NCI-H446 treated with DMSO at 0.1 percent for 48 hours (cell line): ENCODE measurements at places on chromosomes 6 and 20.

DNA sequence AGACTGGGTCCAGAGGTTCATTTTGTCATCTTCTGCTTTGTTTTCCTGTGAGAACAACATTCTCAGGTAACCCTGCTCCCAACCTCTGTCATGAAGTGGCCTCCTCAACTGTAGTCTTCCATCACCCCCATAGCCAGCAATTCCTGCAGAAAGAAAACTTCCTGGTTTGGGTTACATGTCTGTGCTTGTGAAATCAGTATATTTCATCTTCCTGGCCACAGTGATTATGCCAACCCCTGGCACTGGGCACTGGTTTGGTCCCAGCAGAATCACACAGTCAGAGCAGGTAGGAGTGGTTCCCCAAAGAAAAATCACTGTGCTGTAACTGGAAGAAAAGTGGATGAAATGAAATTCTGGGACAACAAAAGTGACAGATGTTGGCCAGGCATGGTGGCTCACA is 52.5 kb downstream of the CRYBG1 start:
- DNase-seq = no peak

DNA sequence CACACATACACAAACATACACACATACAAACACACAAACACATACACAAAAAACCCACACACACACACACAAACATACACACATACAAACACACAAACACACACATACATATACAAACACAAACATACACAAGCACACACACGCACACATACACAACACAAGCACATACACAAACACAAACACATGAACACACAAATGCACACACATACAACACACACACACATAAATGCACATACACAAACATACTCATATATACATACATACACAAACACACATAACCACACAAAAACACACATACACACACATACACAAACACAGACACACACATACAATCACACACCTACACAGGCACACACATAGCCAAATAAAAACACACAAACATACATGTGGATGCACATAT is 30.3 kb upstream of the THBS2 start:
- DNase-seq = no peak

DNA sequence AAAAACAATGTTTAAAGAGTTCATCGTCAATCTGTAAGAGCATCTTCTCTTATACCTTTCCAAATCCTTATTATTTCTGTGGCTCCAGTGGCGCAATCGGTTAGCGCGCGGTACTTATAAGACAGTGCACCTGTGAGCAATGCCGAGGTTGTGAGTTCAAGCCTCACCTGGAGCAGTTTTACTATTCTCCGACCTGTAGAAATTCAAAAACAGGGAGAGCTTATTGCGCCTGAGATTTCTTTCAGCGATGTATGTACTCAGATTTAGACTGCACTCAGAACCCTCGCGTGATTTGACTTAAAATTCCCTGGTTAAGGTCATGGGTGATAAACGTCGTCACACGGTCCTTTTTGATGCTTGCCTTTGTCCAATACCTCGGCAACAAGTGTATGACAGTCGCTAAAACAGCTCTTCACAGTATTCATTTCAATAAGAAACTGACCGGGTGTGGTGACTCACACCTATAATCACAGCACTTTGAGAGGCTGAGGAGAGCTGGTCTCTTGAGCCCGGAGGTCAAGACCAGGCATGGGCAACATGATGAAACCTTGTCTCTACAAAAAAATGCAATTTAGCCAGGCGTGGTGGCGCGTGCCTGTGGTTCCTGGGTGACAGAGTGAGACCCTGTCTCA is 11.9 kb downstream of the GPX5 start:
- no peak for DNase-seq

DNA sequence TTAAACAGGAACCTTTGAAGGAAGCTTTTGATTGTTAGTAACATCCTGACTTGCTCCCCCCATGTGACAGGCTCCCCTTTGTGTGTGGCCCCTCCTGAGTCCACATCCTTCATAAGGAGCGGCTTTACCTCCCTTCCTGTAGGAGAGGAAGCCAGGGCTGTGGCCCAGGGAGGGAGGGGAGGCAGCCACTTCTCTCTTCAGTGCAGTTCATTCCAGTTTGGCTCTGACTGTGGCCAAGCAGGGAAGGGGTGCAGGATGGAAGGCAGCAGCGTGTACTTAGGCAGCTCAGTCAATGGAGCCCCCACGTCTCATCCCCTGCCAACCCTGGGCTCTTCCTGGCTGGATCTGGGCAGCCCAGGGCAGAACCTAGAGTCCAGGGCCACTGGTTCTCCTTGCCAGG is 295.2 kb downstream of the QKI start:
- no peak for DNase-seq

DNA sequence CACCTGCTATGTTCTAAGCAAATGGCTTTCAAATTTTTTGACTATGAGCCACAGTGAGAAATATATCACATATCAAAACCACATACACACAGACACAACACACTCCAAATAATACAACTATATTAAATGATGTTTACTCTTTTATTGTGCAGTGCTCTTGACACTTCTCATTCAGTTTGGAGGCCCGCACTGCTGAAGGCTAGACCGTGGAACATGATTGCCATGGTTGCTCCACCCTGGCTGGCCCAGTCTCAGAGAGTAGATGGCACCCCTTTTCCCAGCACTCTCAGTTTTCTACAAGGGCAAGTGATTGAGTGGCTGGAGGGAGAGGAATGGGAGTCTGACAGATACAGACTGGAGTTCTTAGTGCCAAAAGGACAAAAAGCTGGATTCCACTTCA is 86.9 kb downstream of the SH3BGRL2 start:
- no peak for DNase-seq

- DNase-seq = no peak
These were observed 153.3 kb downstream of the PKHD1 start for GRCh38 chr6:51934098-51934497.

- DNase-seq = no peak
These were observed at the start of gene GPR6 for GRCh38 chr6:109978174-109979032. Gene GPR6, plus strand, starts transcription at chr6:109978311. Its CDS starts 802 bp downstream, at chr6:109979113.

GRCh38 chr6:22764496-22764895 is 195.1 kb downstream of the HDGFL1 start:
- no peak for DNase-seq

- no peak for DNase-seq
These were observed 219.7 kb downstream of the ZMYND8 start for GRCh38 chr20:47136782-47137181.

DNA sequence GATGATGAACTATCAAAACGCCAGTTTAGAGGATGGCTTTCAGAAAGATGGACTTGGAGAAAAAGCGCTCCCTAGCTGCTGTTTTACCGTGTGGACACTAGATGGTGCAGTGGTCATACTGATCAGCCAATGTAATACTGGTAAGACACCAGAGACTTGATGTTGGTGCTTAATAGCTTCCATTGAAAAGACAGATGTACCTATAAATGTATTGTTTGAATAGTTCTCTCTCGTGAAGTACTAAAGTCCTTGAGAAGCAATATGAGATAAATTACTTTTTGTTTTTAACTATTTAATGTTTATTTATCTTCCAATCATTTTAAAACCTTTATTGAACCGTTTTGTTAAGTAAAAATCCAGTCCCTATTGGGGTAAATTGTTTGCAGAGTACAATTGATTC is 63.9 kb upstream of the FUCA2 start:
- peak; percentile 53 for DNase-seq

DNA sequence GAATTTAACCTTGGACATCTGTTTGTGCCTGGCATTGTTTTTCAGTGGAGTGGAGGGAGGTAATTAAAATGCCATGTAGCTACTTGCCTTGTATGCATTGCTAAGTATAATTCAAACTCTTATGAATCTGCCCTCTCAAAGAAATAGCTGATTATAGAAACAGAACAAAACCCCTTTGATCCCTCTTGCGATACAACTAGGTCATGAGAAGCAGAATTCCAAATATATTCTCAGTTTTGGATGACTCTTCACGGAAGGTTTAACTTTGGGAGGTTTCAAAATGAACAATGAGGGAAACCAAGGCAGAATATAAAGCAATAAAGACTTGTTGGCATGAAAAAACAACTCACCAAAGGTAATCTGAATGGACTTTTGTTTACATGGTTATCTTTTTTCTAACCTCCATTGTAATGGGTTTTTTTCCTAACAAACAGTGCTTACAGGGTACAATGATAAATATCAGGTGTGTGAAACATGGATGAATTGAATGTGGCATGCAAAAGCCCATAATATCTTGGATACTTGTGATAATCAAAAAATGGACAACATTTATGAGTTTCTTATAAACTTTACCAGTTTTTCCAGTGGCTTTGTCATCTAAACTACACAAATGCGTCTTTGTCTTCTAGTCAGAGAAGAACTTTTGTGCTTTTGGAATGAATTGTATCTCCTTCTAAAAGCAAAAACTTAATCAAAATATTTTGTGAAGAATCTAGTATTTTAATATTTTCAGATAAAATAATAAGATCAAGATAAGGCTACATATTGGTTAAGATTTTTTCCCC is 15.7 kb upstream of the HEY2 start:
- no peak for DNase-seq

GRCh38 chr20:13297147-13297899 is 76.2 kb downstream of the ISM1 start:
- no peak for DNase-seq

DNA sequence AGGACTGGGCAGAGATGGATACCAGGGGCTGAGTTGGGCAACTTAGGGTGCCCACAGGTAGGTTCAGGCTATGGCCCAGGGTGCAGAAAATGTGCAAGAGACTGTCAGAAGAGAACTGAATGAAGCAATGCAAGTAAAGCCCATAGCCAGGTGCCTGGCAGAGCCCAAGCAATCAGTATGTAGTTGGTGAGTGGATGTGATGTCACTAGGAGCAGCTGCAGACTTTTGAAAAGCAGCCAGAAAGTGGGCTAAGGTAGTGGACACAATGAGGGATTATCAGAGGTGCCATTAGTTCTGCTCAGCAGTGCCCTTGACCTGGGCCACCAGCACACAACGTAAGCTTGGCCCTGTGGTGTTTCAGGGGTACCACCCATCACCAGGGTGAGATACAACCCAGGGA is 135.3 kb downstream of the SOBP start:
- no peak for DNase-seq

- no peak for DNase-seq
These were observed 256.3 kb upstream of the TAB2 start for GRCh38 chr6:149060985-149061760.

- no peak for DNase-seq
These were observed 71.1 kb upstream of the PMEPA1 start for GRCh38 chr20:57780906-57781305.

DNA sequence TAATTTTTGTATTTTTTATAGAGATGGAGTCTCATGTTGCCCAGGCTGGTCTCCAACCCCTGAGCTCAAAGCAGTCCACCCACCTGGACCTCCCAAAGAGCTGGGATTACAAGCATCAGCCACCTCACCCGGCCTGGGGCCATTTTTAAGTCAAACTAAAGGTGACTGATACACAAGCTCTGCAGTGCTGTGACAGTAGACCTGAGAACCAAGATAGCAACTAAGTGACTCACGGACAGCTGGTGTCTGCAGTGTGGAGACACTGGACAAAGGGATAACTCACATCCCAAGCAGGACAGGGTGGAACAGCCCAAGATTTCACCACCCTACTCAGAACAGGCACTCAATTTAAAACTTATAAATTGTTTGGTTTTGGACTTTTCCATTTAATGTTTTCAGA is 402.5 kb downstream of the CD83 start:
- DNase-seq = no peak

- DNase-seq = no peak
These were observed 75.8 kb upstream of the LY86 start for GRCh38 chr6:6512711-6513110.

DNA sequence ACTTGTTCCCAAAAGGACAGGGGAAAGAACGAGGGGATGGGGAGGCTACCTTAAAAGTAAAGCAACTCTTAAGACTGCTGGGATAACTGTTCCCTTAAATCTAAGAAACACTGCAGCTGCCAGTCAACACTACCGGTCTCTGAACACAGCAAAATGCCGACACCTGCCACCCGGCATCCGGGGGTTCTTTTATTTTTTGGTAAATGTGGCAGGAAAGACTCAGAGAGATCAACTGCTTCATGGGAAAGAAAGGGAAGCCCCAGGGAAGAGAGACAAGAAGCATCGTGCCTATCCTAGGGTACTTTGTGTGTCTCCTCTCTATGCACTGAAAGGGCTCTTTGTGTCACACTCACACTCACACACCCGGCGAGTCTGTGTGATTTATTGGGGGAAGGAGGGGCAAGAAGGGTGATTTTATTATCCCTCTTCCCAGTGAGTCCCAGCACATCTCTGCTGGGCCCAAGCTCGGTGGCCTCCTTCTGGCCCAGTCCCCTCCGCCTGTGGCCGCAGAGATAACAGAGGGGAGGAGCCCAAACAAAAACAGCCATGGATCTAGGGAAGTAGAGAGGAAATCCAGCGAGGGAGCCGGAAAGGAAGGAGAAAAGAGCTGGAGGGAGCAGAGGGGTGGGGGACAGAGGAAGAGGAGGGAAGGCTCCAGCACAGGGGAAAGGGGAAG is 1.4 kb downstream of the FYN start:
- no peak for DNase-seq

DNA sequence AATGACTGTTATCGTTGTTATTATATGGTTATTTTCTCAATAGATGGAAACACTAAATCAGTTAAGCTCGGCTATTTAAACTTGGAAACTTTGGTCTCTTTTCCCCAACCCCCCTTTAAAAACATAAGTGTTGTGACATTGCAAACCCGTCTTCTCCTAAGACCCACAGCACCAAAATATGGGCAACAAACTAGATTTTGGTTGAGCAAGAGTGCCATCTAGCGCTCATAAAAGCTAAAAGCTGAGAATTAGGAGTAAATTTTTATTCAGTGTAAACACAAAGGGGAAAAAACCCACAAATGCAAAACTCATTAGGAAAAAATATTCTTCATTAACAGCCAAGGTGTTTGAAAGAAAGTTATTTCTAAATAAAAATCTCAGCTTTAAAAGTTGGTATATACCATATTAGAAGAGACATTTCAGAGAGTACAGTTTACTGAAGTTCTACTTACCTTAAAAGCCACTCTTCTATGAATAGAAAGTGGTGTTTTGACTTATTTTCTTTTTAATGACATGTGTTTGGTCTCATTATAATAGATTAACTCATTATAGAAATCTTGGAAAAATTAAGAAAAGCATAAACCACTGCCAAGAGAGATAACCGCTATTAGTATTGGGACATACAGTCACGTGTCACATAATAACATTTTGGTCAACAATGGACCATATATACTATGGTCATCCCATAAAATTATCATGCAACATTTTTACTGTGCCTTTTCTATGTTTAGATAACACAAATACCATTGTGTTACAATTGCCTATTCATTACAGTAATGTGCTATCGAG is 21.1 kb downstream of the SESN1 start:
- peak; percentile 53 for DNase-seq

DNA sequence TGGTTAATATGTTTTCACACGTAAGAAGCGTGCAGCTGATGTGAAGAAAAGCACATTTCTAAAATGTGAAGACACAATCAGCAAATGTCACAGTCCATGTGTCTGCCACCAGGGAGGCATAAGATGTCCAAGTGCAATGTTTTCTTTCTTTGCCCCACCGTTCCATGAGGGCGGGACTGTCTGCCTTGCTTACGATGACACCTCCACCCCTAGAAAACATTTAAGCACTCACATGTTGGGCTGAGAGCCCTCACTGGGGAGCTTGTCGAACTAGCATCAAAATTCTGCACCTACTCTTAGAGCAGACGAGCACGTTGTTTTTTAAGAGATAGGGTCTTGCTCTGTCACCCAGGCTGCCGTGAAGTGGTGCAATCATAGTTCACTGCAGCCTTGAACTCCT is 57.6 kb downstream of the PSMG4 start:
- DNase-seq = no peak
